ENCODE measurements at places on chromosomes 7 and 10.
A peak's percentile ranks its signal among the peaks of the same experiment; 100 is the strongest.

DNA sequence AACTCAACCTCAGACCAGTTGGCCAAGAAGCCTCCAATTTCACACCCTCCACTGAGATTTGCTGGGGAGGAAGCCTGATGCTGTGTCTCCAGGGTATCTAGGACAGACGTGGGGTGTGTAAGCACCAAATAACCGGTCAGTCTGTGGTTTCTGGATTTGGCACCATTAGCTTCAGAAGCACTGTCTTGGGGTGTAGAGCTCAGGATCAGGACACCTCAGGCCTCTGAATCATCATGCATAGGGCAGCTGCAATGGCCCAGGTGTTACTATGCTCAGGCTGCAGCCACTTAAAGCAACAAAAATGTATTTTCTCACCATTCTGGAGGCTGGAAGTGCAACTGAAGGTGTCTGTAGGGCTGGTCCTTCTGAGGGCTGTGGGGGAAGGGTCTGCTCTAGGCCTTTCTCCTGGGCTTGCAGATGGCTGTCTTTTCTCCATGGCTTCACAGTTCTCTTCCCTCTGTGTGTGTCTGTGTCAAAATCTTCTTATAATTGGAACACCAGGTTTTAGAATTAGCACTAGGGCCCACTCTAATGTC is 73.4 kb upstream of the SEPHS1 start:
- DNase-seq = no peak

GRCh38 chr7:98531717-98532116 is 85.4 kb upstream of the NPTX2 start:
- no peak for DNase-seq

DNA sequence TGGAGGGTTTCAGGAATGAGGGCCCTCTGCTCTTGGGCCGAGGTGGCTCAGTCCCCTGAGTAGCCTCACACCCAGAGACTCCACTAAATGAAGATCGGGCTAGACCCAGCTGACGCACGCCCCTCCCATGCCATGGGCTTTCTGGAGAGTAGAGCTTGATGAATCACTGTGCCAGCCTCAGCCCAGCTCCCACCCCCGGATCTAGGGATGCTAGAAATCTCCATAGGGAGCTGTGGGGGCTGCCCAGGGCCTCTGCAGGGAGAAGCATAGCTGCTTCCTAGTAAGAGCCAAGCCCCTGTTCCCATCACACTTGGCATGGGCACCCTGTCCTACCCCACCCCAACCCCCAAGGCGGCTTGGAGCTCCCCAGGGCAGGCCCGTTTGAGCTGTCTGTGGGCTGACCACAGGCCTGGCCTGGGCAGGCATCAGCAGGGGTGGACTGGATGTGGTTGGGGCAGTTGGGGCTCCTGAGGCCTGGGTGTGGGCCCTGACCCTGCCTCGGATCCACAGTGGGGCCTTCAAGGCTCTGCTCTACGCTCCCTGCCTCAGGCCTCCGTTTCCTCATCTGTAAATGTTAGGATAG is 121.2 kb downstream of the ZMIZ1 start:
- no peak for DNase-seq

GRCh38 chr7:50973814-50974213 is 191.1 kb upstream of the GRB10 start:
- no peak for DNase-seq

GRCh38 chr7:44373418-44373740 is 48.0 kb upstream of the CAMK2B start:
- DNase-seq = no peak

DNA sequence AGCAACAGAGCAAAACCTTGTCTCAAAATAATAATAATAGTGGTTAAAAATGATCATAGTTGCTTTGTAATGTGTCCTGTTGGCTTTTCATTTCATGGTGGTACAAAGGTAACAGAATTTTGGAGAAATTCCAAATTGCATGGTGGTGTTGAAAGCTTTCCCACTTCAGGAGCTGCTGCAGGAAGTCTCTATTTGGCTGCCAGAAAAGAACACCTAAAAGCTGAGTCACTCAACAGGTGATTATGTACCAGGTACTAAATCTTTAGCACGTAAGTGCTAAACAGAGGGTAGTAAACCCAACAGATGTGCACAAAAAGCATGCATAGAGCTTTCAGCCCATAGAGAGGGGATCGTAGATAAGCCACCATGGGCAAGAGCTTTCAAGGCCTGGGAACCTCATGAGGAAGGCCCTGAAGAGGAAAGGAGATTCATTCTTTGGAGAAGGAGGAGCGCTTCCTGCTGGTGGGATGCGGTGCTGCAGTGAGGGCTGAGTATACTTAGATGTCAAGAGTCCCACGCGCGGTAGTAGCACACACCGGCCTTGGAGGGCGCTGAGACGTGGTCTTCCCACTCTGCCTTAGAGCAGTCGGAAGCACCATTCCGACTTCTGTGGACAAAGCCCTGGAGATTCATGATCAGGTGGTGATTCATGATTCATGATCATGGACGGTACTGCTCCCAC is 118.7 kb downstream of the RALA start:
- DNase-seq = no peak

DNA sequence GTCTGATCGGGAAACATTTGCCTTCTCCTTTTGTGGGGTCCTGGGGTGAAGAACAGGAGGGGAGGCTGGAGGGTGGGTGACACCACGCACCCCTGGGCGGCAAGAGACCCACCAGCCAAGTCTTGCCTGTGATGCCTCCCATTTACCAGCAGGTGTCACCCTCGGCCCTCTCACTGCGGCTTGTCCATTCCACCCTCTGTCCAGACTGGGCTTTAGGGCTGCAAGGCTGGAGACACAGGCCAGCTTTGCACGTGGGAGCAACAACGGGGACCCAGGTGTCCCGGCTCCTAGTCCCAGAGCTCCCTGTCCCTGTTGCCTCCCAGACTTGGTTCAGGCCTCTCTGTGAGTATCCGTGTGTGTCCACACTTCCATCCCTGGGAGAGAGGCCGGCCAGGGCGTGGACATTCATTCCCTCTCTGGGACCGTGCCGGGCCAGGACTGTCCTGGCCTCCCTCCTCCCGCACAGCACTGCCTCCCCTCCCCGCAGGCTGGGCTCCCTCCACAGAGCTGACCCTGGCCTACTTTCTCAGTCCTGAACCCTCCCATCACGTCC is 36.2 kb upstream of the GTF2IRD1 start:
- DNase-seq = peak; percentile 35

GRCh38 chr10:87841186-87841585 is 22.1 kb downstream of the KLLN start:
- no peak for DNase-seq

DNA sequence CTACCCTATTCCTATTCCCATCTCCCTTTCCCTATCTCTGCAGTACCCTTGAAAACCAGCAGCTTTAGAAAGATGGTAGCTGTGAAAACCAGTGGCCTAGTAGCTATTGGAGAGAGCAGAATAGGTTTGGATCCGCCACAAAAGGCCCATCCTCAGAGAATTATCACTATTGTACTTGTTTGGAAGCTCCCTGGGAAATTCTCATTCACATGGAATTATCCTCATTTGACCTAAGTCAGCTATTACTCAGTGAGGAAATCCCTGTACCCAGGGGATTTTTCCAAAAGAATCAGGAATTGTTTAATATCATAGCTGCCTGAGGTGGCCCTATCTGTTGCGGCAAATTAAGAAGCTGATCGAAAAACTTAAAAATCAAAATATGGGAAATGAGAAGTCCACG is 51.6 kb downstream of the DGKI start:
- DNase-seq = no peak

DNA sequence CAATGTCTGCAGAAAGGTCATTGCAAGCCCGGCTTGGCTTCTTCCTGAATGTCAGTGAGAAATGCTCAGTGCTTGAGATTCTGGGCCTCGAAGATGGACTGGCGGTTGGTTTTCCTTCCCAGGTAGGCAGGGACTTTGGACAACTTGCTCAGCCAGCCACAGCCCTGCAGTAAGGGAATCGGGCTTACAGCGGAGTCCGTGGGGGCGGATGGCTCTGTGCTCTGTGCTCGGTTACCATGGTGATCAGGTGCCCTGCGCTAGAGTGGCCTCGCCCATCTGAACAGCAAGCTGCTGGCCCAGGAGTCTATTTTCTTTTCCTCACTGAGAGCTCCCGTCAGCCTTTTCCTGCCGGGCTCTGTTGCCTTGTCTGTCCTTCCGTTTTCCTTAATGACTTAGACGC is 77.8 kb upstream of the SH2B2 start:
- no peak for DNase-seq

- DNase-seq = no peak
These were observed 131.2 kb downstream of the DGKI start for GRCh38 chr7:137715533-137715932.

- DNase-seq = no peak
These were observed 122.1 kb upstream of the TPK1 start for GRCh38 chr7:144957998-144958397.

- DNase-seq = no peak
These were observed 54.1 kb downstream of the DYNC2I1 start for GRCh38 chr7:158910254-158911053.

GRCh38 chr7:128829391-128830166 is 627 bp upstream of the FLNC start:
- peak; percentile 60 for DNase-seq

- no peak for DNase-seq
These were observed 46.8 kb downstream of the DOCK4 start for GRCh38 chr7:112159351-112159750.

DNA sequence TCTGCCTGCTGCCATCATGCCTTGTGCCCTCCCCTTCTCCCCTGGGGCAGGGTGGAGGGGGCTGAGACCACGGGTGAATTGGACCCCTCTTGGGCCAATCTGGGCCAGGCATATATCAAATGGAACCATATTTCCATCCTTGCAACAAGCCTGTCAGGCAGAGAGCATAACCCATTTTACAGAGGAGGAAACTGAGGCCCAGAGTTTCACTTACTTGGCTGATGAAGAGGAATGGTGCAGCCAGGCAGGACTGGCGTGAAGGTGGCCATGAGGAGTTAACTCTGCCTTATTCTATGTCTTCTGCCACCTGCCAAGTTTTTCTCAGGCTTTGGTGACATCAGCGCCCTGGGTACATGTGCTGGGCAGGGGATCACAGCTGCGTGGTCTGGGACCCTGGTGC is 155.5 kb upstream of the PCBD1 start:
- no peak for DNase-seq

DNA sequence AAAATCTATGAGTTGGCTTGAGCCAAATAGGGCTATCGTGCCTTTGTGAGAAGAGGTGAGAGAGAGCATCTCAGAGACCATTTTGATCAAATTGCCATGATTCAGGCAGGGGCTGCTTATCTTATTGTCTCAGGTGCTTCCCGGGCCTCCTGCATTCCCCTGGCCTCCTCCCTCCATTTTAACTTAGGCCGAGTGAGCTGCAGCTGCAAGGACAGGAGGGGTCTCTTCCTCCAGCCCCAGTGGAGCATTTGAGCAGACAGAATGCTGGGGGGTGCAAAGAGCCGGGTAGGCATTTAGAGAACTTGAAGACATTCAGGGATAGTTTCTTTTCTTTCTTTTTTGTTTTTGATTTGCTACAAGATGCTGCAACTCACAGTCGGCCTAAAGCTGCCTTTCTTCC is 59.0 kb downstream of the BUB3 start:
- DNase-seq = no peak

DNA sequence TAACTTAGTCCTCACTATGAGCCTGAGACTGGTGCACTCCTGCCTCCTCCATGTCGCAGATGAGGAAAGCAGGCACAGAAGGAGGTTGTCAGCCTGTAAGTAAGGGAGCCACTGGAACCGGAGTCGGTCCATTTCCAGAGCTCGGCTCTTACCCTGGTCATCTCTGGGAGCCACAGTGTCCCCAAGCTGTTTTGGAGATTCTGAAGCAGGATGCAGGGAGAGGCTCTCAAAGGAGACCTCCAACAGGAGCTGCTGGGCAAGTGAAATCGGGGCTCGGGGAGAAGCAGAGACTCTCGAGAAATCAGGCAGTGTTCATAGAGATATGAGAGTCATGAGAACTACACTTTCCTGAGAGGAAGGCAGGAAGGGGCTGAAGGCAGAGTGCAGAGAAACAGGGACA is 39.0 kb downstream of the VSTM4 start:
- no peak for DNase-seq

- no peak for DNase-seq
These were observed 7.0 kb downstream of the HOXA4 start for GRCh38 chr7:27123477-27124053.

GRCh38 chr10:88893611-88894010 is 13.6 kb downstream of the STAMBPL1 start:
- DNase-seq = no peak

- no peak for DNase-seq
These were observed 725.8 kb downstream of the PARD3 start for GRCh38 chr10:34089253-34089652.

DNA sequence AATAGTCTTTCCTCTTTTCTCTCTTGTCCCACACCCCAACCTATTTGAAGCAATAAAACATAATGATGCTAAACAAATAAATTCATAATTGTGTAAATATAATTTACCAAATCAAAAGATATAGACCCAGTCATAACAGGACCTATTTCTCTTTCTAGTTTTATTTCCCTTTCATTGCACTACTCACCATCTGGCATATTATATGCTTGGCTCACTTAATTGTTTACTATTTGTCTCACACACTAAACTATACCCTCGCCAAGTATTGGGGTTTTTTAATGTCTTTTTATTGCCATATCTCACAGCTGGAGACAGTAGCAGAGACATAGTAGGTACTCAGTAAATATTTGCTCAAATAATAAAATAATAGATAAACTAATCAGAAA is 597.5 kb upstream of the PCDH15 start:
- no peak for DNase-seq

DNA sequence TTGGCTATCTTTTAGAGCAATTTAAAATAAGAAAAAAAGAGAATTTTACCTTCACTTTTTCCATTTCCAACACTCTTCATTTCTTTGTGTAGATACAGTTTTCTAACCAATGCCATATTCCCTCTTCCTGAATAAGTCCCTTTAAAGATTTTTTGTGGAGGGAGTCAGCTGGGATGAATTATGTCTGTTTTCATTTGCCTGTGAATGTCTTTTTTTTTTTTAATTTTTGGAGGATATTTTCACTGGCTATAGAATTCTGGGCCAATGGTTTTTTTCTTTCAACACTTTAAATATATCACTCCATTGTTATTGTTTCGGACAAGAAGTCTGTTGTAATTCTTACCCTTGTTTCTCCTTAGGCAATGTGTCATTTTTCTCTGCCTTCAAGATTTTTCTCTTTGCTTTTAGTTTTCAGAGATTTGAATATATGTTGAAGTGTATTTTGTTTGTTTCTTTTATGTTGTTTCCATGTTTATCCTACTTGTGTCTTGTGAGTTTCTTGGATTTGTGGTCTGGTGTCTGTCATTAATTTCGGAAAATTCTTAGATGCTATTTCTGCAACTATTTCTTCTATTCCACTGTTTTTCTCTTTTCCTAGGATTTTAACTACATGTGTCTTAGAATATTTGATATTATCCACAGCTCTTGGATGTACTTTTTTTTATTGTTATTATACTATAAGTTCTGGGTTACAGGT is 20.0 kb upstream of the CXCL12 start:
- no peak for DNase-seq

GRCh38 chr7:10703981-10704380 is 269.7 kb upstream of the PHF14 start:
- DNase-seq = no peak

All from HS-27A (cell line).